Left hindlimb (tissue), 1 donor: ENCODE measurements at places on chromosomes 1 and 21.

GRCh38 chr1:238606457-238606856, 715.7 kb upstream of the ZP4 start:
- no peak for DNase-seq

DNA sequence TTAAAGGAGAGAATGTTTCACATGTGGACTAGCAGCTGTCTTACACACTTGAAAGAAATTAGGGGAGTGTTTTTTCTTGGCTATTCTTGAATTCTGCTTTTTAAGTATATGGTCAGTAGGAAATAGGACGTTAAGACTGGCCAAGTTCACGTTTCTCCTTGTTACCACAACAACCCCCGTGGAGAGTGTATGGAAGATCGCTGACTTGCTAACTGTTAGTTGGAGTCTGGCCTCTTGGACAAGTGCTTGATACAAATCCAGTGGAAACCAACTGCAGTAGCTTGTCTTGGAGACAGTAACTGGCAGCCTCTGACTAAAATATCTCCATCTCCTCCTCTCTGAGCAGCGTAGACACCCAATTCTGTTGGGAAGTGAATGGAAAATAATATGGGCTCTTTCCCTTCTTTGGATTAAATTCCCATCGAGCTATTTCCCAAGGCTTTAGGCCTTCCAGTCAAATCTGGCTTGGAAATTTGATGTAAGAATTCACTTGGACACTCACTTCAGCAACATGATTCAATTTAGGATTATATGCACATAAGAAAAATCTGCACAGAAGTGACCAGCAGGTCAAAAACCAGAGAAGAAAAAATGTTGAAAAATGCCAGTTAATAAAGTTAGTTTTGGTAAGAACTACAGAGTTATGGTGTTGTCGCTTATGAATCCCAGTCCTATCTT, 3.6 kb upstream of the NFIA start:
- peak; percentile 80 for DNase-seq

DNA sequence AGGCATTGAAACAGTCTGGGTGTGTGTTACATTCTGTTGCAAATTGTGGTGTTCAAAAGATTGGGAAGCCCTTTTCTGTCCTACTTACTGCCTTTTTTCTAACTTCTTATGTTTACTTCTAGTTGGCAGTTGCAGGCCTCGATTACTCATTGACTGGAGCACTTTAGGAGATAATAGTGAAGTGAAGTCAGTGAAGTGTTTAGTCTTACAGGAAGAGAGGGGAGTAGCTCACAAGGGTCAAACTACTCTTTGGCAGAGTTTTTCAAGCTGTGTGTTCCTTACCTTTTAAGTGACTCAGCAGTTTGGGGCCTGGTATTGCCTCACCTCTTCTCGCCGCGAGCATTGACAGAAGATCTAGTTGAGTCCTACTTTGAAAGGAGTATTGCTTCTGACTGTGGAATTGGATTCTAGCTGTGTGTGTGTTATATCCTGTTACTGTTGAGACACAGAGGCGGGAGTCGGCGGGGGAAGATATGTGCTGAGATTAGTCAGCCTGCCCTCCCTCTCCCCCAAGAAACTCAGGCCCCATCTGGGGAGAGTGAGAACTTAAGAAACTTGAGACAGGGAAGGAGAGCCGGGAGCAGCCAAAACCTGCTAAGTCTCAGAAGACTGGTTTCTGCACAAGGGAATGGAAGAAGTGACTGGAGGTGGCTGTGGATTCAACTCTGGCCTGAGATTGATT, 19.3 kb downstream of the AHCYL1 start:
- peak; percentile 60 for DNase-seq

DNA sequence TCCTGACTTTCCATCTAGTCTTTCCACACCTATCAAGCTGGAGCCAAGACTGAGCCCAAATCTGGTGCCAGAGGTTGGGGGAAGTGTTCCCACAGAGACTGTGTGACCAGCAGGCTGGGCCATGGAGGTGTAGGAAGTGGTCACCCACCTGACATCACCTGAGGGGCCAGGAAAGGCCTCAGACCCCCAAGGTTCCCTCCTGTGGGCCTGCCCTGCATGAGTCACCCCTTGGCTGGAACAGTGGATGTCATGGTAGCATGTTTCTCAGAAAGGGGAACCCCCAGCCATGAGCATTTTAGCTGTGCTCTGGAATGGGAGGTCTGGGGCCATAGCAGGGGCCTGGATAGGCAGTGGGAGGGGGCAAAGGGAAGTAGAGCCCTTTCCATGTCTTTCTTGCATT, 5.7 kb upstream of the TNFRSF8 start:
- DNase-seq = no peak

- DNase-seq = peak; percentile 57
Measured at GRCh38 chr1:116951200-116951935, 41.7 kb downstream of the PTGFRN start.

GRCh38 chr1:53765657-53766056, 26.7 kb upstream of the GLIS1 start:
- no peak for DNase-seq

DNA sequence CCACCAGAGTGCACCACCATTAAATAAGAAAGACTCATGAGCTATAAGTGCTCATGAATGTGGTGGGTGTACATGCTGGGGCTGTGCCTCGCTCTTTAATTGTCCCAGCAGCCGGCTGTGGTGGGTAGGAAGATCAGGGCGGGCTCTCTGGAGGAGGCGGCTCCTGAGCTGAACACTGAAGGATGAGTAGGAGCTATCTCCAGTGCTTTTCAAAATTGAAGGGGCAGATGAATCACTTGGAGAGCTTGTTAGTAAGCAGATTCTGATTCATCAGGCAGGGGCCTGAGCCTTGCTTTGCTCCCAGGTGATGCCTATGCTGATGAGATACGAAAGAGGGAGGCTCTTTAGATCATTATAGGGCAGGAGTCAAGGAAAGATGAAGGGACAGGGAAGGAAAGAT, 54.1 kb downstream of the ETS2 start:
- DNase-seq = no peak

GRCh38 chr21:38244407-38244787, 12.4 kb upstream of the KCNJ15 start:
- DNase-seq = no peak

GRCh38 chr1:245074232-245074747, 80.5 kb upstream of the KIF26B start:
- DNase-seq = no peak

DNA sequence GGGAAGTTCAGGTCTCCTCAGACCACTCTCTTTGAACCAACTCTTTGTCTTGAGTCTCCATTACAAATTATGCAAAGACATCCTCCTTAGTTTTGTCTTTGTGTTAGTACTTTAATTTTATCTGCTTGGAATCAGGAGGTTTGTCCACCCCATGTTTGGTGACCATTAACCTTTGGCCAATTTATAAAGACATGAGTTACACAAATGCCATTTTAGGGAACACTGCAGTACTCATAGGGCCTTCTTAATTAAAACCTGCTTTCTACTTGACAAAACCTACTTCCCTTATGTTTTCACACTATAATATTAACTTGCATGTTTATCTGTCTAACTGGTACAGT, 7.9 kb upstream of the CDC73 start:
- DNase-seq = no peak

- DNase-seq = no peak
Measured at GRCh38 chr1:64574301-64574700, 104.4 kb downstream of the CACHD1 start.

GRCh38 chr21:14879458-14879857, 185.3 kb downstream of the NRIP1 start:
- DNase-seq = no peak

DNA sequence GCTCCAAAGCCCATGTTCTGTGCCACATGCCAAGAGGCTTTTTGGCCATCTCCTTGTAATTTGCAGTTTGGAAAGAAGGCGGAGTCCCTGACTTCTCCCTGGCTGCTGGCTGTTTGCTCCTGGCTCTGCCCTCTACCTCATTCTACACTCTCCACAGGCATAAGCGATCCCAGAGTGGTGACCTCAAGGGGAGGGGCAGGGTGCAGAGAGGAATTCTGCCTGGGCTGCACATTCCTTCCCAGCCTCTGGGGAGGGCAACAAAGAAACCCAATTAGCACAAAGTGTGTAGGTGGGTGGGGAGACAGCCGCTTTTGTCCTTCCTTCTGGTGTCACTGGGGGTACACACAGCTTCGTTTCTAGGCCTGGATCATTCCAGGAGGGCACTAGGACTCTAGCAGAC, 95.3 kb downstream of the HIVEP3 start:
- DNase-seq = peak; percentile 34

- DNase-seq = no peak
Measured at GRCh38 chr1:214823311-214824117, 220.5 kb downstream of the CENPF start.

- no peak for DNase-seq
Measured at GRCh38 chr21:32278103-32278502, 746 bp downstream of the MIS18A start.

DNA sequence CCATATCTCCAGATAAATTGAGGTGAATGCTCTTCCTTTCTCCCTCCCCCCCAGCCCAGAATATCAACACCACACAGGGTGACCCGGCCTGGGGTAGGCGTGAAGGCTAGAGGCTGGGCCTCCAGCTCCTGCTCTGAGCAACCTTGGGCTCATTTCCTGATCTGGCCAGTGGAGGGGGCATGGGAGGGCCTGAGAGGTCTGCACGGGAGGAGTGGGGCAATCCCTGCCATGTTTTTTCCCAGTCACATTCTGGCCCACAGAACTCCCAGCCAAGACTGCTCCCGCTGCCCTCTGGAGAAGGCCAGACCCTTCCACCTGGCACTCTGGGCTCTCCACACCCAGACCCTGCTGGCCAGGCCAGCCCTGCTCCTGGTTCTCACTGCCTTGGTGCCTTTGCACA, 3.9 kb downstream of the CLDN19 start:
- no peak for DNase-seq

GRCh38 chr1:108610073-108610472, 50.2 kb downstream of the EEIG2 start:
- no peak for DNase-seq

- DNase-seq = no peak
Measured at GRCh38 chr1:98975113-98975512, 29.5 kb downstream of the PLPPR5 start.

- no peak for DNase-seq
Measured at GRCh38 chr1:98385652-98386051, 275.9 kb upstream of the SNX7 start.

- no peak for DNase-seq
Measured at GRCh38 chr1:162314206-162314605, 62.4 kb downstream of the SPATA46 start.

DNA sequence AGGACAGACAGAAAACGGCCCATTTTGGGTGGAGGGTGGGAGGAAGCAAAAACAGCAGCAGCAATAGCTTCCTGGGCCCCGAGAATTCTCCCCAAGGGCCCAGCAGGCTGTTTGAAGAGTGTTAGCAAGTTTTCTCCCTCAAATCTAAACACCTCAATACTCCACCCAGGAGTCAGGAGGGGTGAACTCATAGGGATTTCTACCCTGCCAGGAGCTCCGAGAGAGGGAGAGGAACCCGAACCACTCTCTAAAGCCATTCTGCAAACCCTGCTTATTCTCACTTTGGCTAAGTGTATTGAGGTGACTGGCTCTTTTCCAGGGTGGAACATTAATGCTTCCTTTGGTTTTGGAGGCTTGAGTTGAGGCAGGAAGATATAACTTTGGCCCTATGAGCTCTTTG, 55.6 kb upstream of the PPM1J start:
- no peak for DNase-seq

DNA sequence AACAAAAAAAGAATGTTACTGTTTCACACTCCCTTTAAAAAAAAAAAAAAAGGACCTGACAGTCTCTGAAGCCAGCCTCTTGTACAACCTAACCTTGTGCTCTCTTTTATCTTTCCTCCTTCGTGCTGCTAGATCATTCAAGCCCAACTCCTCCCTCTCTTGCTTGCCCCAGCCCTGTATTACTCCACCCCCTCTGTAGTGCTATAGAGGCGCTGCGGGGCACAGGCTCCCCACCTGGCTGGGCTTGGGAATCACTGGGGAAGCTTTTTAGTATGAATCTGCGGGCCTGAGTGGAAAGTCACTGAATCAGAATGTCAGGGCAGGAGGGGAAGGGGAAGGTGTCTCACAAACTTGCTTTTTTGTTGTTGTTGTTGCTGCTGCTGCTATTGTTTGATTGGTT, 383.7 kb upstream of the CAMK1G start:
- no peak for DNase-seq

DNA sequence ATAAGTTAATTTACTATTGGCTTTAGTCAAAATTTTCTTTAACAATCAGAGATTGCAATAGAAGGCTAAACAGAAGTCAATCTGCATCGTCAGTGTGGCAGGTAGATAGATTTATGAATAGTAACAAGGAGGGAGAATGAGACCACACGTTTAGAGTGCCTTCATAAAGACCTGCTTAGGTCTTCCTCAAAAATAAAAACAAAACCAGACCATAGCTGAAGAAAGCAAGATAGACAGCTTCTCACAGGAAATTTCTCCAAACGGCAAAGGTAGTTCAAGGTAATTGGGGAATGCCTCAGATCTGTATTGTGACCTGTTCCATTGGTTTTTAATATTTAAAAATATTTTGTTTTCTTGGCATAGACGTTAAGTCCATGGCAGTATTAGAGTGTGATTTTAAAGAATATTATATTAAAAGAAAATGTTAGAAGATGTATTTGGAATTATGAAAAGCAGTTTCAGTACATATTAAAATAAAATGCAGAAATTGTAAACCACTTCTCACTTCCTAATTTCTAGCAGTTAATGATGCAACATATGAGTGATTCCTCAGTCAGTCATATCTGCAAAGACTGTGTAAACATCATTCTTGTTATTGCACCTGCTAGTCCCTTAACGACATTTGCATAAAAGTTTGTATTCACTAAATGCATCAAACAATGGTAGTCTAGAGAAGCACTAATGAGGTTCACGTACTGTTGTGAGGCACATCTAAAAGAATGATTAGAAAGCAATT, 278.0 kb downstream of the HLX start:
- no peak for DNase-seq

DNA sequence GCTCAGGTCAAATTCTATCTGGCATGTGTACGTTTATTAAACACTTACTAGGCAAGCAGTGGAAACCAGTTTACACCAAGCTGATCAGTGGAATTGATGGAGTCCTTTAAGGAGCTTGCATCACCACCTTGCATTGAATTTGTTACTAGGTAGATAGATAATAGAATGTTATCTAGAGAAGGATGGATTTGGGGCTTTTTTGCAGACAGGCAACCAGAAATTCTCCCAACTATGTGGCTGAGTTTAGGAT, 44.9 kb downstream of the HHAT start:
- DNase-seq = no peak

DNA sequence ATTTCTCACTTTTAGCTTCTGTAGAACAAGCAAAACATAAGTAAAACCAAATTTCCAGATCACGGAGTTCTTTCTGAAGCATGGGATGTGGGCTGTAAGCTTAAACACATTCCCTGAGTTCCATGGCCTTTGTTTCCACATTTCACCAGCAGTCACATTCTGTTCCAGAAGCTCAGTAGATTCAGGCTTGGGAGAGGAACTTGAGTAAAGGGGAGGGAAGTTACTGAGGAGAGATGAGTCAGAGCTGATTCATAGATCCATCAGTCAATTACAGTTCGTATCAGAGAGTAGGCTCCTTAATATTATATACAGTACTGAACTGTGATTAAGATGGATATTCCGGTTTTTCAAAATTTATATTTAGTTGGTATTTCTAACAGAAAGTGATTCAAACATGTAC, 614.3 kb downstream of the NCAM2 start:
- DNase-seq = no peak

- peak; percentile 63 for DNase-seq
Measured at GRCh38 chr1:245874942-245875580, 632.0 kb downstream of the SMYD3 start.

- no peak for DNase-seq
Measured at GRCh38 chr1:23742670-23743286, 493 bp upstream of the ELOA start.
